ENCODE measurements at places on chromosomes 2 and 18. TPM values are rescaled to one million over a fixed set of nuclear protein-coding genes. Genes with fewer than 3 reads are reported as not detected.

GRCh38 chr2:185221-185620 lies 78.6 kb downstream of the SH3YL1 start:
- H3K27me3 ChIP-seq = no peaks in the 10 kb centered on the region
- peaks cover 22% of the 10 kb centered on the region for H3K4me1 ChIP-seq
- peaks cover 12% of the 10 kb centered on the region for H3K36me3 ChIP-seq
- DNase-seq = no peak
- no peak overlapping the region for H3K27ac ChIP-seq

- H3K4me1 ChIP-seq = no peaks in the 10 kb centered on the region
- DNase-seq = no peak
- H3K27me3 ChIP-seq = no peaks in the 10 kb centered on the region
- H3K36me3 ChIP-seq = peaks cover 20% of the 10 kb centered on the region
- H3K4me3 ChIP-seq = no peak overlapping the region
Measured at GRCh38 chr2:159265171-159265576, 21.3 kb downstream of the WDSUB1 start.

GRCh38 chr2:134296301-134296700 lies 42.4 kb downstream of the MGAT5 start:
- DNase-seq = no peak
- peaks cover 51% of the 10 kb centered on the region for H3K4me1 ChIP-seq
- no peak overlapping the region for H3K27ac ChIP-seq
- no peaks in the 10 kb centered on the region for H3K36me3 ChIP-seq

DNA sequence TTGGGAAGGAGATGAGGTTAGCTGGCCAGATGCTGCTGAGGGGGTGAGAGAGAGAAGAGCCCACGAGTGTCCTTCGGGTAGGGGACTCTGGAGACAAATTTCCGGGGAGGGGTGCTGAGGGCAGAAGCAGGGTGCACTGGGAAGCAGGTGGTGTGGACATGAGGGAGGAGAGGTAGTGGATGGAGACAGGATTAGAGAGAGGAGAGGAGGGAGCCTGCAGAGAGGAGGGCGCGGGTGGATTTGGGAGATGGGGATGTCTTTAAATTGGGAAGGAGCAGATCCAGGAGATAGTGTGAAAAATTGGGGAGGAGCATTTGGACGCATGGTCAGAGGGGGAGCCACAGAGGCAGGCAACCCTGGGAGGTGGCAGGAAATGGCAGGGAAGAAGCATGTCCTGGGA lies 154.7 kb downstream of the DYSF start:
- H3K4me3 ChIP-seq = no peak overlapping the region
- DNase-seq = no peak
- H3K4me1 ChIP-seq = peaks cover 5% of the 10 kb centered on the region
- peaks cover 15% of the 10 kb centered on the region for H3K27me3 ChIP-seq
- no peak overlapping the region for H3K27ac ChIP-seq

DNA sequence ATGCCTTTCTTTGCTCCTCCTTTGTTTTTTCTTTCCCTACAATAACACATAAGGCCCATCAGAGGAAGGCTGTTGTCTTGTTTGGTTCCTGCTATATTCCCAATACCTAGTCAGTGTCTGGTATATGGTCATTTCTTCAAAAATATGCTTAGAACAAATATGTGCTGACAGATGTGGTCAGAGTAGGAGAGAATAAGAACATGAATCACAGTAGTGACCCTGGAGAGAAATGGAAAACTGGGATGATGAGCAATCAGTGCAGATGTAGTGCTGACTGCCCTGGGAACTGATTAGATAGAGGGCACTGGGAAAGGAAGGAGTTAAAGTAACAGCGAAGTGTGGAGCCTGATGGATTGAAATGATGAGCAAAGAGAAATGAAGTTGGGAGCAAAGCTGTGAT lies 189.4 kb upstream of the LHCGR start:
- peaks cover 2% of the 10 kb centered on the region for H3K27me3 ChIP-seq
- DNase-seq = no peak
- H3K4me3 ChIP-seq = no peak overlapping the region
- H3K4me1 ChIP-seq = no peaks in the 10 kb centered on the region
- H3K36me3 ChIP-seq = no peaks in the 10 kb centered on the region

DNA sequence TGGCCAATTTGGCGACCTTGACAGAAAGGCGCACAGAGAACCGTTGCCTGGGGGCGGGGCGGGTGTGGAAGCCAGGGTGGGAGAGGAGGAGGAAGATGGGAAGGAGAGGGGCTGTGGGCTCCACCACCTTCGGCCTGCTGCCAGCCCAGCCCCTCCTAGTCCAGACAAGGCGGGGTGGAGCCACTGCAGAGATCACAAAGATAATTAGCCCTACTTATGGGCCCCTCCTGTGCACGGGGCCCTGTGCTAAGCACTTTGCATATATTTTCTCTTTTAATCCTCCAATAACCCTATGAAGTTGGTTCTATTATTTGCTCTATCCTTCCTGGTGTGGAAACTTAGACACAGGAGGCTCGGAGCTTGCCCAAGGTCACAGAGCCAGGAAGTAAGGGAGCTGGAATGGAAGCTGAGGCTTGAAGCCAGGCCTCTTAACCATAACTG lies 13.7 kb upstream of the ECEL1 start:
- H3K4me3 ChIP-seq = no peak overlapping the region
- DNase-seq = no peak
- no peaks in the 10 kb centered on the region for H3K36me3 ChIP-seq
- H3K27ac ChIP-seq = no peak overlapping the region
- H3K4me1 ChIP-seq = peaks cover 11% of the 10 kb centered on the region
- H3K27me3 ChIP-seq = peaks cover 30% of the 10 kb centered on the region

DNA sequence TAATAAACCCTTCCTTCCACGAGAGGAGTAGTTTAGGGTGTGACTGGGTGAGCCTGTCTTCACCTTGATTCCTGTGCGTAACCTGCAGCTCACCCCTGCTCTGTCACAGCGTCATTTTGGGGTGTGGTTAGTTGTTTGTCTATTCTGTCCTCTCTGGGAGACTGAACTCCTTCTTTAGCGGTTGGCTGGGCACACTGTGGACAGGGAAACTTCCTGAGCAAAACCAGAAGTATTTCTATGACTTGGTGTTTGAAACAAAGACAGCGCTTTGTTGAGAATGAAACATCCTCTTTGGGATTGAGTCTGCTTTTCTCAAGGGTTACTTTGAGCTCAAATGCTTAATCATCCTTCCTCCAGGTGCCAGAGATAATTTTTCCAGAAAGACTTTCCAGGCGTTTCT lies 270.7 kb downstream of the HRH4 start:
- H3K4me3 ChIP-seq = no peak overlapping the region
- no peak for DNase-seq
- peaks cover 9% of the 10 kb centered on the region for H3K27me3 ChIP-seq

DNA sequence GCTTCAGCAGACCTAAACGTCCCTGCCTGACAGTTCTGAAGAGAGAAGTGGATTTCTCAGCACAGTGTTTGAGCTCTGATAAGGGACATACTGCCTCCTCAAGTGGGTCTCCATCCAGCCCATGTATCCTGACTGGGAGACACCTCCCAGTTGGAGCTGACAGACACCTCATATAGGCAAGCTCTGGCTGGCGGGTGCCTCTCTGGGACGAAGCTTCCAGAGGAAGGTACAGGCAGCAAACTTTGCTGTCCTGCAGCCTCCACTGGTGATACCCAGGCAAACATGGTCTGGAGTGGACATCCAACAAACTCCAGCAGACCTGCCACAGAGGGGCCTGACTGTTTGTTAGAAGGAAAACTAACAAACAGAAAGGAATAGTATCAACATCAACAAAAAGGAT lies 728.4 kb downstream of the MBD2 start:
- no peak overlapping the region for H3K27ac ChIP-seq
- H3K4me3 ChIP-seq = no peak overlapping the region
- H3K27me3 ChIP-seq = no peaks in the 10 kb centered on the region
- H3K4me1 ChIP-seq = no peaks in the 10 kb centered on the region
- no peak for DNase-seq

DNA sequence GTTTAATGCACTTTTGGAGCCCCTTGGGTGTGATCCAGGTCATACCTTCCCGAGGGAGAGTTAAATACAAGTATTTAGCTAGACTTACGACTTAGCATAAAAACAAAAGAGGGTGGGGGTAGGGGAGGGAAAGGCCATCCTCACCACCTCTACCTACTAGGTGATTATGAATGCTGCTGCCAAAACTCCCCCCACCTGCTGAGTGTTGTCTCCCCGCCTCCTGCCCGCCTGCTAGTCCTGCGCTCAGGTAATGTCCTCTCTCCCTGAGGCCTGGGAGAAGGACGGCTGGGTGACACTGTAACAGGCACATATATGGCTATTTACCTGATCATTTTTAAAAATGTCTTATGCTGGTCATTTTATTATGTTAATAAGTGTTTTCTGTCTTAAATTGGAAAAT lies 3.0 kb upstream of the NCKAP5 start:
- no peak overlapping the region for H3K4me3 ChIP-seq
- H3K4me1 ChIP-seq = no peaks in the 10 kb centered on the region
- peaks cover 13% of the 10 kb centered on the region for H3K27me3 ChIP-seq
- no peak for DNase-seq
- no peak overlapping the region for H3K27ac ChIP-seq

- DNase-seq = no peak
- peaks cover 3% of the 10 kb centered on the region for H3K4me1 ChIP-seq
- no peak overlapping the region for H3K4me3 ChIP-seq
- no peaks in the 10 kb centered on the region for H3K36me3 ChIP-seq
- H3K27me3 ChIP-seq = peaks cover 2% of the 10 kb centered on the region
Measured at GRCh38 chr2:10919771-10920621, 8.3 kb downstream of the KCNF1 start.

DNA sequence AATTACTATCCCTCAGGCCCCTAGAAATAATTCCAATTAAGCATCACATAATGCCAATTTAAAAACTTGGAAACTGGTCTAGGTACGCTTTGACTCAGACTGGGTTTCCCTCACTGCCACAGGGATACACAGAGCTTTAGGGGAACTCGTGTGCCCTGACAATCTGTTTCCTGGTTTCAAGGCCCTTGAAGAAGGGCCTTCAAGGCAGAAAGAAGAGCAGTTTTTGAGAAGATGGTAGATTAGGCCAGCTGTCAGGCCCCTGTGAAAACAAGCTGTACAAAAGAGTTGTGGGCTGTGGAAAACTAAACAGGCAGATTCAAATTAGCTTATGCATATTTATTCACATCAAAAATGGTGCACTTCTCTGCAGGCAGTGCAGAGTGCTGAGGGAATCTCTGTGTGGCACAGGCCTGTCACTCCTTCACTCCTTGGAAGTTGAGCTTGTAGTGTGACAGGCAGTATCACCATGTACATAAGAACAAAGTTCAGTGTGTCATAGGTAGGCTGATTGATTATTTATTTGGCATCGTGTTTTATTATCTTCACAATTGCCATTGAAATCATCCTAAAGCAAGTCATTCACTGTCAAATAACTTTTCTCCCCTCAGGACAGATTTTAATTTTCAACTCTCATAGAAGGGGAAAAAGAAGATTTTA lies 614.4 kb upstream of the GYPC start:
- no peak overlapping the region for H3K4me3 ChIP-seq
- H3K27ac ChIP-seq = no peak overlapping the region
- H3K27me3 ChIP-seq = no peaks in the 10 kb centered on the region
- no peaks in the 10 kb centered on the region for H3K4me1 ChIP-seq
- DNase-seq = no peak

DNA sequence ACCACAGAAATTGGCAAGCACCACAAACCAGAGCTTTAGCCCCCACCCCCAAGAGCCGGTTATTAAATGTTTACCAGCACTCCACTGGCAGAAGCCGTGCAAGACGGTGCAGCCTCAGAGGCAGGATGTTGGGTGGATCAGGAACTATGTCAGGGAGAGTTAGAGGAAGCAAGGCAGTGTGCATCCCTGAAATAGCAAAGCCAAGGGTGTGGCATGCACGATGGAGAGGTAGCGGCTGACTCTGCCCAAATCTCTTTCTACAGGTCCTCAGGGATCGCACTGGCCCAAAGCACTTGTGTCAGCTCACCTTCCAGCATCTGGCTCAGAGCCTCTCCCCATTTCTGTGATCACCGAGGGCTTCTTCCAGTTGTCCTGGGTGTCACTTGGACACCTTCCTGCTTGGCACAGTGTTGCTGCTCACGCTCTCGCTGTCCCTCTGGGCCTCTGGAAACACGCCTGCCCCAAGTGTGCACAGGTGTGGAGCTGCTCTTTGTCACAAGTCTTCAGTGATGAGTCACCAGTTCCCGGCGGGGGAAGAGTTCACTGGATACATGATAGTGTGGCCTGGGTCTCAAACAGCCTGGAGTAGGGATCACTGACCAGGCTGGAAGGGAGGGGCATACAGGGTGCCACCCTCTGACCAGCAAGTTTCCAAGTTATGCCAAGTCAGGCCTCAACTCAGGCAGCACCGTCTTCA lies 17.3 kb upstream of the B3GNT7 start:
- no peaks in the 10 kb centered on the region for H3K36me3 ChIP-seq
- H3K4me1 ChIP-seq = no peaks in the 10 kb centered on the region
- no peak overlapping the region for H3K4me3 ChIP-seq
- no peak for DNase-seq
- no peak overlapping the region for H3K27ac ChIP-seq

DNA sequence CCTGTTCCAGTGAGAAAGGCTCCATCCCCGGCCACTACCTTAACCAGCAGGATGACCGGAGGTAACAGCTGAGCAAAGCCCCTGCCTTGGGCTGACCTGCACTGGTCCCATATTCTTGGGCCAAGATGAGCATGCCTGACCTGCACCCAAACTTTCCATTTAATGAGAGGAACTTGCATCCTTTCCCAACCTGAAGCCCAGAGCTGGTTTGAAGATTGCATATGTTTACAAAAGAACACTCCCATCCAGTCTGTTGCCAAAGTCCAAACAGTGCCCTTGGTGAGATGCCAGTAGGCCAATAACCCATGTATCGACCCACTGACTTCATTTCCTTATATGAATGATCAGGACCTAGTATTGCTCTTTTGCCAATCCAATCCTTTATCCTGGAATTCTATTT lies 5.5 kb upstream of the NPAS2 start:
- no peak overlapping the region for H3K27ac ChIP-seq
- H3K27me3 ChIP-seq = peaks cover 6% of the 10 kb centered on the region
- peaks cover 40% of the 10 kb centered on the region for H3K4me1 ChIP-seq
- no peaks in the 10 kb centered on the region for H3K36me3 ChIP-seq

- no peak for DNase-seq
- H3K4me3 ChIP-seq = no peak overlapping the region
- no peak overlapping the region for H3K27ac ChIP-seq
- H3K36me3 ChIP-seq = no peaks in the 10 kb centered on the region
- H3K4me1 ChIP-seq = no peaks in the 10 kb centered on the region
Measured at GRCh38 chr2:100011272-100011731, 131.1 kb downstream of the AFF3 start.

GRCh38 chr2:201952187-201952586 lies 81.5 kb upstream of the FZD7 start:
- no peaks in the 10 kb centered on the region for H3K4me1 ChIP-seq
- DNase-seq = no peak
- H3K4me3 ChIP-seq = no peak overlapping the region

- H3K36me3 ChIP-seq = no peaks in the 10 kb centered on the region
- peaks cover 12% of the 10 kb centered on the region for H3K4me1 ChIP-seq
- no peak overlapping the region for H3K4me3 ChIP-seq
- peaks cover 9% of the 10 kb centered on the region for H3K27me3 ChIP-seq
- DNase-seq = no peak
- no peak overlapping the region for H3K27ac ChIP-seq
Measured at GRCh38 chr18:61764381-61764780, 128.4 kb downstream of the RNF152 start.

Gene L3MBTL4
- 0.05 TPM for total RNA-seq

Gene MYO5B
- 0.12 TPM for total RNA-seq

Gene CYP27C1
- total RNA-seq = not detected

Gene SUCLG1
- total RNA-seq = 80.7 TPM

Gene TGFA
- 0.33 TPM for total RNA-seq

Gene CDK15
- total RNA-seq = not detected

Gene C2orf92
- 2.8 TPM for total RNA-seq

Gene MAP3K19
- total RNA-seq = not detected

Gene CIDEA
- not detected for total RNA-seq

Gene PRSS56
- total RNA-seq = not detected

Gene TMEM150A
- total RNA-seq = 0.67 TPM

Data from activated naive CD4-positive, alpha-beta T cell treated with anti-CD3 and anti-CD28 coated beads for 36 hours (primary cell).